ENCODE measurements at places on chromosomes 4 and X. TPM values are rescaled to one million over a fixed set of nuclear protein-coding genes. Genes with fewer than 3 reads are reported as not detected.

The TBC1D9 gene
- 12.7 TPM for total RNA-seq

The PIGA gene
- total RNA-seq, result 17.9 TPM

The NLGN3 gene
- total RNA-seq, result 0.29 TPM

The TKTL2 gene
- not detected for total RNA-seq

The CCDC120 gene
- total RNA-seq, result 5.3 TPM

The UGT2A1 gene
- not detected for total RNA-seq

The SEPSECS gene
- total RNA-seq, result 3.1 TPM

The MGARP gene
- total RNA-seq, result not detected

The EOLA1 gene
- 25.9 TPM for total RNA-seq

The CXCL5 gene
- 0.55 TPM for total RNA-seq

The FAT1 gene
- 92.4 TPM for total RNA-seq

The CWH43 gene
- 3.0 TPM for total RNA-seq

The RAI2 gene
- total RNA-seq, result 0.66 TPM

The GAGE12J gene
- not detected for total RNA-seq

The PPP1R2C gene
- not detected for total RNA-seq

The SHOX gene
- not detected for total RNA-seq

The DUX4 gene
- not detected for total RNA-seq

The GC gene
- total RNA-seq, result not detected

DNA sequence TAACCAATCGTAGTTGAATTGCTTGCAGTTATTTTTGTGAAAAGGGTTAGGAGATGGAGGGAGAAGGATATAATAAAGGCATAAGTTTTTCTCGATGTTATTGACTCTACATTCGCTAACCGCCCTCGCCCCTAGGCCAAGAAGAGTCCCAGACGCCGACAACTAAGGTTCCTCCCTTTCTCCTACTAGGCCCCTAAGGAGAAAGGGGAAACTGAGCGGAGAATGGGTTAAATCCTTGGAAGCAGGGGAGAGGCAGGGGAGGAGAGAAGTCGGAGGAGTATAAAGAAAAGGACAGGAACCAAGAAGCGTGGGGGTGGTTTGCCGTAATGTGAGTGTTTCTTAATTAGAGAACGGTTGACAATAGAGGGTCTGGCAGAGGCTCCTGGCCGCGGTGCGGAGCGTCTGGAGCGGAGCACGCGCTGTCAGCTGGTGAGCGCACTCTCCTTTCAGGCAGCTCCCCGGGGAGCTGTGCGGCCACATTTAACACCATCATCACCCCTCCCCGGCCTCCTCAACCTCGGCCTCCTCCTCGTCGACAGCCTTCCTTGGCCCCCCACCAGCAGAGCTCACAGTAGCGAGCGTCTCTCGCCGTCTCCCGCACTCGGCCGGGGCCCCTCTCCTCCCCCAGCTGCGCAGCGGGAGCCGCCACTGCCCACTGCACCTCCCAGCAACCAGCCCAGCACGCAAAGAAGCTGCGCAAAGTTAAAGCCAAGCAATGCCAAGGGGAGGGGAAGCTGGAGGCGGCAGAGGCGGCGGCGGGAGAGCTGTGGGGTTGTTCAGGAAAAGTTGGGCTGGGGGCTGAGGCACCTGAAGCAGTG, 5.9 kb downstream of the ATOH1 start:
- no peak for DNase-seq

DNA sequence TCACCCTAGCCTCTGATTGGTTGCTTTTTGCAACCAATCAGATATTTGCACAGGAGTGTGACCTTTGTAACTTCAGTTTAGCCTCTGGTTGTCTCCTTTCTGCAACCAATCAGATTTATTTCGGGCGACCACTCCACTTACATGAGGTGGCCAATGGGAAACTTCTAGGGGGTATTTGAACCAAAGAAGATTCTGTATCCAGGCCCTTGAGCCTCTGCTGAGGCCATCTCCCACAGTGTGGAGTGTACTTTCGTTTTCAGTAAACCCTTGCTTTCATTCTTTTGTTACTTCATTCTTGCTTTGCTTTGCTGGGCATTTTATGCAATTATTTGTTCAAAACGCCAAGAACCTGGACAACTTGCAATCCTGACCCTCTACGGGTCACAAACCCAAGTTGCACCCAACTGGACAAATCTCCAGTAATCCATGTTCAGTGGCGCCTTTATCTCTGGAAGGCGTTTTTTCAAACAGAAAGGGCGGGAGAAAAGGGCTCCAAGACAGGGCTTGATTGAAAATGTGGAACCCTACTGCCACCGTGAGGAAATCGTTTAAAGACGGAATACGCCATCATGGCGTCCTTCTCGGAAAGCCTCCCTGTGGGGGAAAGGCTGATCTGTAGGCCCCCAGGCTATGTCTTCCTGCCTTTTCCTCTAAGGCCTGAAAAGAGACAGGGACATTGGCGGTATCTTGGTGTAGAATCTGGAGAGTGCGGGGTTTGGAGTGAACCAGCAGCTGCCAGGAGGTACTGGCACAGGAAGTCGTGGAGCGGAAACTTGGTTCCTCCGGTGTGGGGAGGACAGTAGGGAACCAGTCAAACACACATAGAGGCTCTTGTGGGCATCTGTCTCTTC, 184.6 kb downstream of the OR13H1 start:
- no peak for DNase-seq

GRCh38 chr4:185504098-185505047, 30.9 kb downstream of the PDLIM3 start:
- peak; percentile 52 for DNase-seq

- no peak for DNase-seq
Measured at GRCh38 chr4:27894951-27895350, 1034.3 kb downstream of the STIM2 start.

- DNase-seq, result no peak
Measured at GRCh38 chrX:84322083-84322827, 134.3 kb upstream of the RPS6KA6 start.

GRCh38 chrX:68695206-68695845, 47.9 kb downstream of the STARD8 start:
- no peak for DNase-seq

DNA sequence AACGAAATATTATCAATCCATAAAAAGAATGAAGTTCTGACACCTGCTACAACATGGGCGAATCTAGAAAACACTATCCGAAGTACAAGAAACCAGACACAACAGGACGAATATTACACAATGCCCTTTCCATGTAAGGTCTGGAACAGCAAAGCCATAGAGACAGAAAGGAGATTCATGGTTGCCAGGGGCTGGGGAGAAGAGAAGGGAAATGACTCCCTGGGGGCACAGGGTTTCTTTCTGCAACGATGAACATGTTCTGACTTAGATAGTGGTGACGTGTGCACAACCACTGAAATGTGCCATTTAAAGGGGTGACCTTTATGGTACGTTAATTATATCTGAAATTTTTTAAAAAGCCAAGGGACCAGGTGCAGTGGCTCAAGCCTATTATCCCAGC, 28.3 kb downstream of the GPR143 start:
- no peak for DNase-seq

- no peak for DNase-seq
Measured at GRCh38 chr4:121960818-121961217, 9.0 kb upstream of the TRPC3 start.

- no peak for DNase-seq
Measured at GRCh38 chr4:53116954-53117353, 248.9 kb downstream of the SCFD2 start.

DNA sequence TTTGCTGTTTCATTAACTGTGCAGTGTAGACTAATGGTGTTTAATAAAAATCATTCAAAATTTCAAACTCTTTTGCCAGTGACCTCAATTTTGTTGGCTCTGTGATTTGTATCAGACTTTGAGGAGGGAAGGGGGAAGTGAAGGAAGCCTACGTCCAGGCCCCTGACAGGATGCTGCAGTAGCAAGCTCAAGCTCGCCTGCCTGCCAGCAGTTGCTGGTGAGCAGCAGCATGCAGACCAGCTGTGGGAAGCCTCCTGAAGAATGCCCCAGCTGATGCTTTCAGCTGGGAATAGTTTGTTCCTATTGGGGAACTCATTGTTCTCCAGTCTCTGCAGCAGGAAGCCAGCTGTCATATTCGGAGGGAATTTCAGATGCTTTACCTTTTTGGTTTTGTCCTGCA, 495.2 kb downstream of the AFF2 start:
- DNase-seq, result no peak

GRCh38 chr4:88582493-88582892, 9.8 kb upstream of the HERC3 start:
- no peak for DNase-seq

GRCh38 chr4:169612871-169613859, 782 bp upstream of the NEK1 start:
- peak; percentile 82 for DNase-seq

DNA sequence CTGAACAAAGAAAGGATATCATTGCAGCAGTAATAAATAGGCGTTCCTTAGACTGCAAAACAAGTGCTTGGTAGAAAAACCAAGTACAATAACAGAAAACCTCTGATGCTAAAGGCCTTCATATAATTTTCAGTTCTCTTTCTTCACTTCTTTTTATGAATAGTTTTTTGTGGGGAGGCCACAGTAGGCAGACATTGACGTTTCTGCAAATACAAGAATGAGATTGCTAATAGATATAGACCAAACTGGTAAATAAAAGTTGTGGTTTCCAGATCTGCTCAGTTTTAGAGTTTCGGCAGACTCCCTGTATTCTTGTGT, 57.0 kb upstream of the RAP1GDS1 start:
- DNase-seq, result no peak

- no peak for DNase-seq
Measured at GRCh38 chr4:37661772-37662171, 24.4 kb downstream of the RELL1 start.

GRCh38 chrX:44733931-44734330, 109.9 kb upstream of the DUSP21 start:
- peak; percentile 9 for DNase-seq

GRCh38 chr4:3026540-3026939, 47.8 kb downstream of the HTT-AS start:
- DNase-seq, result no peak

DNA sequence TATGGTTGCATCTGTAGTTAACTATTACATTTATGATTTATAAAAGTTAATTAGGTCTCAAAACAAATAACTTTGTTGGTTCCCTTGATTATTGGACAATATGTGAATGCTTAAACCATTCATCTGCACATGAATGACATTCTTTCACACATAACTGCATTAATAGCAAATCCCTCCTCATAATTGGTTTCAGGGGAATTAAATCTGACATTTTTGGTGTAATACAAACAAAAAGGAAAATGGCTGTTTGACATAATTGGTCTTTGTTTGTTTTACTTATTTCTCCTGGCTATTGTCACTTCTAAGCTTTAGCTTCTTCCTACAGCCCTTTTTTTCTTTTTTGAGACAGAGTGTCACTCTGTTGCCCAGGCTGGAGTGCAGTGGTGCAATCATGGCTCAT, 71.9 kb downstream of the TBC1D9 start:
- DNase-seq, result no peak

- no peak for DNase-seq
Measured at GRCh38 chrX:64842492-64842891, 133.8 kb downstream of the ZC4H2 start.

- DNase-seq, result peak; percentile 89
Measured at GRCh38 chr4:124943145-124943889, 230.8 kb upstream of the ANKRD50 start.

DNA sequence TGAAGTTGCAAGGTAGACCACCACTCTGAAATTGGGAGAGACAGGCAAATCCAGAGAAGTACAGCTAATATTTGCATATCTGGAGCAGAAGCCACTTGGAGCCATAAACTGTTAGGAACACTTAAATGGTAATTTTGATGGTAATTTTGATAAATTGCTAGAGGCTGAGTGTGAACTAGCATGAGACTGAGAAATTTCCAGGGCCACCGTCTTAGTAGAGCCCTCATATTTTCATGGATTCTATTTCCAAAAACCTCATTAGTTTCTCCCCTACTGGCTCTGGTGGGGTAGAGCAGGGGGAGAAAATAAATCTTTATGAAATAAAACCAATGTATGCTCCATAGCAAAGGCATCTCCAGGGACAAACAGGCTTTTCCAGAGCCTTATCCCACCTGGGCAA, 429.4 kb upstream of the DIPK2B start:
- no peak for DNase-seq

- DNase-seq, result no peak
Measured at GRCh38 chrX:100395781-100396180, 14.3 kb downstream of the PCDH19 start.

DNA sequence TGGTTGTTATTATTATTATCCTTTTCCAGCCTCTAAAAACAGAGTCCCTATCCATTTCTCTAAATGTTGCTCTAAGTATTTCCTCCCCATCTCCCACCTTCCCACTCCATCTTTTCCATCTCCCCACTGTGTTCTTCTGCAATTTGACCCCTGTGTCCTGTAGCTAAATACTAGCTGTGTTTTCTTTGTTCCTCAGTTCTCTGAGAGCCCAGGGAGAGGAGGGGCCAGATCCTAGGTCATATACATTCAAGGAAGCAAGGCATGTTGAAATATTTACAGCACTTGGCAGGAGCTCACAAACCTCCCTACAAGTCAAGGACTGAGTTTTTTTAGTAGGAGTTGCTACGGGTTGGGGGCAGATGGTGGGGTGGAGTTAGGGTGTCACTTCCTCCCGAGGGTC, 10.5 kb downstream of the SLC16A2 start:
- DNase-seq, result no peak

GRCh38 chrX:37666516-37666915, 19.1 kb upstream of the XK start:
- peak; percentile 61 for DNase-seq

DNA sequence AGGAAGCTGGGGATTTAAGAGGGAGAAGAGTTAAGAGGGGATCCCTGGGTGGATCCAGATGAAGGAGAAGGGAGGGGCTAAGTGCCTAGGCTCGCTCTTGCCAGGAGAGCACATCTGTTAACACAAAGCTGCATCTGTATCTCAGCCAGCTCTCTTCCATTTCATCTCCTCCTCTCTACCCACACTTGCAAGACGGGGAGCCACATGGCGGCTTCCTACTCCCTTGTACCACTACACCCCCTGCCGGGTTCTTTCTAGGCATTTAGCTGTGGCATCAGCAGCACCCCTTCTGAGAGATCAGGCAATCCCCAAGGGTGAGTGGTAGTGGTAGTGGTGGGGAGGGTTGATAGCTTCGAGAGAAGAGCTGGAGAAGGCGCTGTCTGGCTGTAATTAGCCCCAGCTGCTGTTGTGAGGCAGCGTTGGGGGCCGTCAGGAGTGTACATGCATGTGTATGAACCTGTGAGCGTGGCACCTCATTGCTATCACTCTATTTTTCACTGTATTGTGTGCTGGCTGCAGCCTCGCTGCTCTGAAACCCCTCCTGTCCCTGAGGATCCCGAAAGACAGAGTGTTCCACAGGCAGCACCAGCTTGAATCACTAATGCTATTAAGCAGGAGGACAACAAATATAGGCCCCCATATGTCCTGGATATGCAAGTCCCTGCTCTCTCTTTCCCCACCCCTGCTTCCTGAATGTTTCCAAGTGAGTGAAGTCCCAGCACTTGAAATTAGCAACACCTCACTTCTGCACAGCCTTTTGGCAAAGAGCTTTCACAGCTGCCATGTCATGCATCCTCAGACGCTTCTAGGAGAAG, 73.7 kb downstream of the RTL9 start:
- DNase-seq, result no peak

DNA sequence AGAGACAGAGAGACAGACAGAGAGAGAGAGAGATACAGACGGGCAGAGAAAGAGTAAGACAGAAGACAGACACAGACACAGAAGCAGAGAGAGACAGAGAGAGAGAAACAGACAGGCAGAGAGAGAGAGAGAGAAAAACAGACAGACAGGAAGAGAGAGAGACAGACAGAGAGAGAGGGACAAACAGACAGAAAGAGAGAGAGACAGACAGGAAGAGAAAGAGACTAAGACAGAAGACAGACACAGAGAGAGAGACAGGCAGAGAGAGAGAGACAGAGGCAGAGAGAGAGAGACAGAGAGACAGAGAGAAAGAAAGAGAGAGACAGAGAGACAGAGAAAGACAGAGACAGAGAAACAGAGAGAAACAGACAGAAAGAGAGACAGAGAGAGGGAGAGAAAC, 27.2 kb upstream of the NAA11 start:
- DNase-seq, result no peak

All from PC-3 (cell line).